ENCODE measurements at places on chromosomes 12 and 14.

GRCh38 chr14:101131451-101131916, 228.0 kb upstream of the RTL1 start:
- DNase-seq: no peak

DNA sequence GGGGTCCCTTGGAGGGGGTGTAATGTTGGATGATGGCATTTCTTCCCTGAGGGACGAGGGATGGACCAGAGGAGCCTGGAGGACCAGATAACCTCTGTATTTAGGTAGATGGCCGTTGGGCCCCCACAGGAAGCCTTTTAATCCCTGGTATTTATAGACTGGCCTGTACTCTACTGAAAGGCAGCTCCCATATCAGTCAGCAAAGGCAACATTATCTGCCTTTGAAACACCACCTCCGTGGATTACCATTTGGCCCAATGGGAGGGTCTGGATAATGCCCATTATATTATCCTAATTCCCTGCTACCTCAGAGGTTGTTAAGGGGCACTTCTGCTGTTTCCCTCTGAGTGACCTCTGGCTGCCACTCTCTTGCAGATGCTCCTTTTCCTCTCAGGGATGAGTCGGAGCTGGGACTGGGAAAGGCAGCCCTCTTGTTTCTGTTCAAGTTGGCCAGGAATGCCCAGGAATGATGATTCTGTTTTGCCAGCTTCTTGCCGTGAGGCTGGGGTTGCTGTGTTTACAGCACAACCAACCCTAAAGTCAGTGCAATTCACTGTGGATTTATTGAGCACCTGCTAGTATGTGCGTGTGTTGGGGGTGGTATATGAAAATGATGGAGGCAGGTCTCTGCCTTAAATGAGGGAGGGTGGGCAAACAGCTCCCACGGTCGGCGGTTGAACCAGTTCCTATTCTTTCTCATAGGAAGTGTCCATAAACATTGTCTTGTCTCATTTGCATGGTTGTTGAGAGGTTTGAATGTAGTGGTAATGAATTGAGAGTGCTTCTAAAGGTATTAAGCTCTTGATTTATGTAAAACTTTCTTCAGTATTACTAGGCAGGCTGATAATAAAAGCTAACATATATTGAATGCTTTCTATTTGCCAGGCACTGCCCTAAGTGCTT, 18.1 kb downstream of the SUSD6 start:
- no peak for DNase-seq

- DNase-seq: no peak
Observed at GRCh38 chr12:43208221-43208620, 343.8 kb downstream of the ADAMTS20 start.

DNA sequence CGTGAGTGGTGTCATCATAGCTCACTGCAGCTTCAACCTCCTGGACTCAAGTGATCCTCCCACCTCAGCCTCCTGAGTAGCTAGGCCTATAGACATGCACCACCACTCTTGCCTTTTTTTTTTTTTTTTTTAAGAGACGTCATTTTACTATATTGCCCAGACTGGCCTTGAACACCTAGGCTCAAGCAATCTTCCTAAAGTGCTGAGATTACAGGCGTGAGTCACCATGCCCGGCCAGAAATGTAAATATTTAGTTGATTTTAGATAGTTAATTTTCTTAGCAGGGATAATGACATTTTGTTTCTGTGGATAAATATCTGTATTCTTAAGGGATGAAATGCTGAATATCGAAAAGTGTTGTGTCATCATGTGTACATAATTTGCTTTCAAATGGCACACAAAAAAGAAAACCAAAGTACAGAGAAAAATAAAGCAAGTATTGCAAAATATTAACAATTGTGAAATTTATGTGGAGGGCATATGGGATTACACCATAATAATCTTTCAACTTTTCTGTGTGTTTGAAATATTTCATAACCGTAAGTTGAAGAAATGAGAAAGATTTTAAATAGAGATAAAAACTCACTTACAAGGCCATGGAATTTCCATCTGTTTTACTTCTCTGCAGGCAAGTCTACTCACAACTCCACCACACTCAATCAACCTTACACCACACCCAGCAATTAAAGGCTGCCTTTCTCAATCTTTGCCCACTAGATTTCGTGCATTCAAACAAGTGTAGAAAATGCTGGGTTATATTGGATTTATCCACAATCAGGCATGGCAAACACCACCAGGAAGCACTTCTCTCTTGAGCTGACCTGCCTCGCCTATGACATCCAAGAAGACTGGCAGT, 93.7 kb downstream of the SPTSSA start:
- DNase-seq: no peak

GRCh38 chr12:76919383-76920171, 40.8 kb upstream of the CSRP2 start:
- no peak for DNase-seq

GRCh38 chr14:47194055-47194454, 481.4 kb downstream of the MDGA2 start:
- no peak for DNase-seq

All from ascending aorta (tissue), 2 donors.